Stimulated activated CD8-positive, alpha-beta memory T cell treated with anti-CD3 and anti-CD28 coated beads, Interleukin-2, amount 100 ng/mL, for 1 hour (primary cell): ENCODE measurements at places on chromosomes 11 and 22.

DNA sequence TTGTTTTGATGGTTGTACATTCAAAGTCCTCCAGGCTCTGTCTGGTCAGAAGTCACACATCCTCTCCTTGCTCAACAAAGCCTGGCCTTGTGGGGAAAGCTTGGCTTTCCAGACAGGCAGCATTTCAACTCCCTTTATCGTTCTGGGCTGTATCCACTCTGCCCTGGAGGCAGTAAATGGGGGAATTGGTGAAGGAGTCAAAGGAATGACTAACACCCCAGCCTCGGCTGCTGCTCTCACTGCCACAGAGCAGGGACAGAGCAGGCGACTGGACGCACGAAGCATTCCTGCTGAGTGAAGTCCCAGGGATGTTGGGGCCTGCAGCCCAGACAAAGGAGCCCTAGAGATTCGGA, 52.8 kb downstream of the WNT11 start:
- no peak for DNase-seq

GRCh38 chr11:67117176-67117575, 1.9 kb upstream of the KDM2A start:
- DNase-seq = no peak

DNA sequence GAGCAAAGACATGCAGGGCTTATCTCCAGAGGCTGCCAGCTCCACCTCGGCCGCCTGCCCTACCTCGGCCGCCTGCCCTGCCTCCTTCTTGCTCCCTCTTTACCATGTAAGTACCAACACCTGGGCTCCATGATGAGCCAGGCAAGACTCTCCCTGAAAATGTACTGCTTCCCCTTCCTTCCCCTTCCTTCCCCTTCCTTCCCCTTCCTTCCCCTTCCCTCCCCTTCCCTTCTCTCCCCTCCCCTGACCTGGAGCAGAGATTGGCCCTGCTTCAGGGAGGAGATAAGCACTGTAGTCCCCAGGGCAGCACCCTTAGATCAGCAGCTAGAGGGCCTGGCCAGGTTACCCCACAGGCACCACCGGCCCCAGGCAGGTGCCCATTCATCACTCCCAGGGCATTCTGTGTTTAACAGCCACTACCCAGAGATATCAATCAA, 25.4 kb upstream of the ADORA2A start:
- no peak for DNase-seq

GRCh38 chr22:27868732-27869282, 50.2 kb downstream of the PITPNB start:
- no peak for DNase-seq
